ENCODE measurements at places on chromosomes 1 and 21. TPM values are rescaled to one million over a fixed set of nuclear protein-coding genes. Genes with fewer than 3 reads are reported as not detected.

PGLYRP3 gene
- not detected for total RNA-seq

ST6GALNAC5 gene
- total RNA-seq = not detected

NUF2 gene
- total RNA-seq = 0.64 TPM

TIE1 gene
- 3.3 TPM for total RNA-seq

POU3F1 gene
- total RNA-seq = not detected

SPRR3 gene
- total RNA-seq = not detected
